ENCODE measurements at places on chromosomes 6 and 20.

- no peak for DNase-seq
Measured at GRCh38 chr6:38051819-38052434, 232.4 kb downstream of the ZFAND3 start.

DNA sequence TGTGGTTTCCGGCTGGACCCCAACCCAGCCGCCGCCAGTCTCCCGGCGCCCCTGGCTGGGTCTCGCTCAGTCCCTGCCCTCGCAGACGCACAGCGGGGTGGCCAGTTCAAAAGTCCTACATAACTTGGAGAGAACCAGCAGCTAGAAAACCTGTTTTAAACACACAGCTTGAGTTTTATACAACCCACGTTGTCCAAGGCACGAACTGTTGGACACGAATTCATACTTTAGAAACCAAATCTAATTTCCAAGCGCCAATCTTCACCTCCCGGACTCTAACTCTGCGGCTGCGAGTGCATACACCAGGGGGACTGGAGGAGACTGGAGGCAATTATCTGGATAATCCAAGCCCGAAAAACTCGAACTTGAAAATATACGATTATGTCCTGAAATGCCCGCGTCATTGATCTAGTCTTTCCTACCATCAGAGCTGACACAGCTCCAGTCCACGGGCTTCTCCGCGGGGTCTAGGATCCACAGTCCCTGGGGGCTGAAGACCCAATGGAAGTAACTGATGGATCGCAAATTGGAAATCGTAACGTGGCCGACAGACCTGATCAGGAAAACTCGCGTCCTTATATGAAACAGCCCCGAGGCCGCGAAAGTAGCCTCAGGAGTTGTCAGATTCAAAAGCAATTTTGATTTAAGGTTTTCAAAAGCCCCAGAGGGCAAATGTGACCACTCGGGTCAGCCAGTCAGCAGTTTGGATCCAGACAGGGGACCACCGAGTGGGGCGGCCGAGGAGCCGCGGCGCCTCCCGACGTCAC is 843 bp upstream of the HEY2 start:
- no peak for DNase-seq

DNA sequence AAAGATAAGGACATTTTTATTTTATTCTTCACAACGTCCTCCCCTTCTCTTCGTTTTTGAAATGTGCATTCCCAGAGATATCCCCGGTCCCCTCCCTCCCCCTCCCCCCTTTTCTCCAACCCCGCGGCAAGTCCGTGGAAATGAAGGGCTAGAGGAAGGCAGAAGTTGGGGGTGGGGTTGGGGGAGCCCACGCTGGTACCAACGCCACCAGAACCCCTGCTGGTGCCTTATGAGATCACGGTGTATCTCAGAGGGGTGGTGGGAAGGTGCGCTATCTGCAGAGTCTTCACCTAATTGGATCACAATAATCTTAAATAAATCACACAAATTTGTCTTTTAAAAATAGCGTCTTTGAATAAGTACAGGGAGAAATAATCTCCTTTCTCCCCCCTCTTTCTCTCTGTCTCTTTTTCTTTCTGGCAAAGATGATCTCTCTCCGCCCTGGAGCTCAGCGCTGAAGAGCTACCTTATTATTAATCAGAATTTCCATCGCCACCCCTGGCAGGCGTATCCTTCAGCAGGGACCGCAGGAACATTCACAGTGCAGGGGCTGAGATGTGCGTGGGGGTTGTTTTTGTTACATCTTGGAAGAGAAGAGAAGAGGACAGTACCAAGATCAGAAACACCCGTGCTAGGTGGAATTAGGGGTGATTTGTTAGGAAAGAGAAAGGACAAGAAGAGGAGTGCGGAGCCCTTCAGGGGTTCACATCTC is 915 bp downstream of the CLVS2 start:
- DNase-seq, result no peak

GRCh38 chr20:17169585-17170136 is 57.2 kb upstream of the PCSK2 start:
- no peak for DNase-seq

DNA sequence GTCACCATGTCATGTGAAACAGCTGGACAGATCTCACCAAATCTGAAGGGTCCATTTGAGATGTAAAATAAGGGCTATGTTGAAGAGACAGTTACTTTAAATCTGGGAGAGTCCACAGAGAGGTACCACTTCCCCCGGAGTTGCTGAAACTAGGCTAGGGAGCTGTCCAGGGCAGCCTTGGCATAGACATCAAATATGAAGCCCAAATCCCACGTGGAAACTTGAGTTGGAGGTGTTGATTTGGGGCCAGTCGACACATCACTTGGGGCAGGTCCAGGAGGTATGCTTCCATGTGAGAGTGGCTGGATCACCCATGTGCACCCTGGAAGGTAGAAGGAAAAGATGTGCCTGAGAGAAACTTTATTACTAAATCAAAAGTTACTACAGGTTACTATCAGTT is 12.0 kb upstream of the SERPINB9 start:
- no peak for DNase-seq

GRCh38 chr6:44012078-44012493 is 115.2 kb downstream of the MRPL14 start:
- no peak for DNase-seq

DNA sequence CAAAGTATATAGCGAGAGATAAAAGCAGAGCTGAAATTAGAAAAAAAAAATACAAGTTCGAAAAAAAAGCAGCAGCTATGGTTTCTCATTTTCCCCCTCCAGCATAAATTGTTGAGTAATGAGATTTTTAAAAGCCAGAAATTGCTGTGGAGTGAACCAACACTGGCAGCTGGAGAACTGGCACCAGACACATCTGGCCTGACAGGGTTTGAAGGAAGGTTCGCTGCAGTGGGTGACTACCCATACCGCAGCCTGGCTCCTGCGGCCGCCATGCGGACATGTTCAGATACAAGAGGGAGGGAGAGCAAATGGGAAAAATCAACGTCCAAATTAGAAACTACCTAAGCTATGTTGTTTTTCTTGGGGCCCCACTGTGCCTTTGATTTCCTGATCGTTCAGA is 3.3 kb downstream of the APCDD1L start:
- no peak for DNase-seq

DNA sequence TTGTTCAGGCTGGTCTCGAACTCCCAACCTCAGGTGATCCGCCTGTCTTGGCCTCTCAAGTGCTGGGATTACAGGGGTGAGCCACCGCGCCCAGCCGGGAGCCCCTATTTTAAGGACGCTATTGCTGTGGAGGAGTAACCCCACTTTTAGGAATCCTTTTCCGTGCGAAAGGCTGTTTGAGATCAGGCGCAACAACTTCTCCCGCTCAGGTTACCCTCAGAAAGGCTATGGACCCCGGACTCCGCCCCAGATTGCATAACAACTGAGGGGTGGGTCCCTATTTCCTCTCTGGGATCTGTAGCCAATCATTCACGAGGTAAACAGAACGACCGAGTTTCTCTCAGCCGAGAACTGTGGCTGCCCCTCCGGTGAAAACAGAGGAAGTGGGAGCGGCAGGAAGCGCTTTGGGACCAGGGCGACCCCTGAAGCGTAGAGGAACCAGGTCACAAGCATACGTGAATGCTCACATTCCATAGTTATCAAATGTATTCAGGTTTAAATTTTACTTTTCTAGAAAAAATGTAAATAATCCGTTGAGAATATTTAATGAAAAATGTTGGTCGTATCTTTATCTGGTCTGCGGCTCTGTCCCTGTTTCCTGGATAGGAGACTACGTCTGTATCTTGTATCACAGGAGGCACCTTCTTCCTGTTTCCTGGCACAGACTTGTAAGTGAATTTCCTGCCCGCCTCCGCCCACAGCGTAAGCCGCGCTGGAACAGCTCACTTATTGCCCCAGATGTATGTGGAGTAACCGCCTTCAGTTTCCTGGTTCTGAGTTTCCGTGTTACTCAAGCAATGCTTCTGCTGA is 26.8 kb downstream of the HLA-E start:
- peak; percentile 98 for DNase-seq

DNA sequence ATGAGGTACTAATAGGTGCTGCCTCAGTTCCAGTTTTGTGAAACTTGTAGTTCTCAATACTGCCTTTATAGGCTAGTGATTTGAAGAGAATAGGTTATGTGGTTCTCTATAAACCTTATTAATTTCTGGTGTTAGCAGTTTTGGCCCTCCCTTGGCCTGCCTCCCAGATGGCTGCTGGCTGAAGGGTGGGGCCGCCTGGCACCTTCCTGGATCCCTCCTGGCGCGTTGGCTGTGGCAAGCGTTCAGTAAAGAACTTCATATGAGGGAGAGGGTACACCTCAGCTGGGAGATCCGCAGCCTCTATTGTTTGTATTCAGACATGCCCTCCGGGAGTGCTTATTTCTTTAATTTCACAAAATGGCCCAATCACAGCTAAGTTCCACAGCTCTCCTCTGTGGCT is 51.9 kb downstream of the FAM120B start:
- no peak for DNase-seq

DNA sequence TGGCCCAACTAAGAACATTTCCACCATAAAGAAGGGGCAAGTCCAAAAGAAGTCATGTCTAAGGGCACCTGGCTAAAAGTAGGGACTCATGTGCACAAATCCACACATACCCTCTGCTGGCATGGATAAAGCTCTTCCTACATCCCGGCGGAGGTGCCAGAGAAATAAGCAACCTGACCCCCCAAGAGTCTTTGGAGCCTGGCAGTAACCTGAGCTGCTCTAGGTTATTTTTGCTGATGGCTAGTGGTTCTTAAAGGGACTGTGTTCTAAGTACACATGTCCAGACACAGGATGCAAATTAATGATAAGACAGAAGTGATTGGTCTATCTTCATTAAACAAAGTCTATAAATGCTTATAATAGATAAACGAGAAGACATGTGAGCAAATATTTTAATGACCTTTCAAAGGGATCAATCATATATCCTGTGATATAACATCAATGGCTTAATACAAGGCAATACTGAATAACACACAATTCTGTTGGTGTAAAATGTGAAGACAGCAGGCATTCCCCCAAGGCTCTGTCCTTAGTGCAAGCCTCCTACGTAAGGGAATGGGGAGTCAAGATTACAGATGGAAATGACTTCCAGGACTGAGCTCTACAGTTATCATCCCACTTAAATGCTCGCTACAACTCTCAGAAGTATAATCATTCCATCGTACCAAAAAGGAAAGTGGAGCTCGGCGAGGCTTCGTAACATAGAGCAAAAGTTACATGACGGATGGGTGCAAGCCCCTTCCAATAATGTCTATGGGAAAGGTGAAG is 52.5 kb downstream of the HIVEP2 start:
- no peak for DNase-seq

- DNase-seq, result no peak
Measured at GRCh38 chr20:4170621-4171537, 155.5 kb upstream of the RNF24 start.

DNA sequence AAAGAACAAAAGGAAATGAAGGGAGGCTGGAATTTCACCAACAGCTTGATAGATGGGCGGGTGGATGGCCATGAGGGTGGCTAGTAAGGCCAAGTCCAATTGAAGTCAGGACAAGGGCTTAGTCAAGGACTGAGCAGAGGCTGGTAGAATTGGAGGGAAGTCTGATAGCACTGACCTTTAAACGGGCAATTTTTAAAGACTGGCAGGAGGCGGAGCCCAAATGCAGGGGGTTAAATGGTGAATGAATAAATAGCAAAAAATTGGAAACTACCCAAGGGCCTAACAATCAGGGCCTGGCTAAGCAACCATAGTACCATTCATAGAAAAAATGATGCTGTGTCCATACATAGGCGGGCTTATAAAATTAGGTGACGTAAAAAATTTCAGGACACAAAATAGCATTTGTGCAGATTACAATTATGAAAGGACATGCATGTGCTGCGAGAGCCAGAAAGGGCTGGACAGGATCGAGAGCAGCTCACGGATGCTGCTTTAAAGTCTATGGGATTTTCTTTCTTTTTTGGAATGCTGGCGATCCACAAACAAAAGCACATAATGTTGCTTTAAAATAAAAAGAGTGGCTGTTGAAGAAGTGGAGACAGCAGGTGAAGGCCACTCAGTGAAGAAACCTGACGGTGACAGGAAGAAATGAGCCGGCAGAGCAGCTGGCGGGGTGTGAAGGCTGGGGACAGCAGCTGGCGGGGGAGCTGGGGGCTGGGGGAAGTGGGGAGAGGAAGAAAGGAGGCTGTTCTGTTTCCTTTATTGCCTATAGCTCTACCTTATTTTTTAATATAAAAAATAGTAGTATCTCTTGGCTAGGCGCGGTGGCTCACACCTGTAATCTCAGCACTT is 42.8 kb upstream of the TAF8 start:
- DNase-seq, result no peak

DNA sequence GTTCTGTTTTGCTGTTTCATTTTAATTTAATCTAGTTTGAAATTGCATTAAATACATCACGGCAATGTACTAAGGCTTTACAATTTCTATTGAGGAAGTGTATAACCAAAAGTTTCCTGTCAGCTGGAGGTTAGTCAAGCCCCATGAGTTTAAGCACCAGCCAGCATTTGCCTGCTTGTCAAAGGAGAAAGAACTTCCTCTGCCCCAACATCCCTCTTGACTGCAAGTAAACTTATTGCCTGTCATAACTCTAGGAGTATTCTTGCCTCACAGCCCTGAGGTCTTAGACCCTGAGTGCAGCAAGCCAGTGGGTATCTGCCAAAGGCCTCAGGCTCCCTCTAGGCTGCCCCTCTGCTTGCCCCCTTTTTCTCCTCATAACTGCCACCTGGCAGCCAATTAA is 106.7 kb upstream of the INSM1 start:
- no peak for DNase-seq

- no peak for DNase-seq
Measured at GRCh38 chr6:53189554-53189953, 40.9 kb upstream of the GCM1 start.

DNA sequence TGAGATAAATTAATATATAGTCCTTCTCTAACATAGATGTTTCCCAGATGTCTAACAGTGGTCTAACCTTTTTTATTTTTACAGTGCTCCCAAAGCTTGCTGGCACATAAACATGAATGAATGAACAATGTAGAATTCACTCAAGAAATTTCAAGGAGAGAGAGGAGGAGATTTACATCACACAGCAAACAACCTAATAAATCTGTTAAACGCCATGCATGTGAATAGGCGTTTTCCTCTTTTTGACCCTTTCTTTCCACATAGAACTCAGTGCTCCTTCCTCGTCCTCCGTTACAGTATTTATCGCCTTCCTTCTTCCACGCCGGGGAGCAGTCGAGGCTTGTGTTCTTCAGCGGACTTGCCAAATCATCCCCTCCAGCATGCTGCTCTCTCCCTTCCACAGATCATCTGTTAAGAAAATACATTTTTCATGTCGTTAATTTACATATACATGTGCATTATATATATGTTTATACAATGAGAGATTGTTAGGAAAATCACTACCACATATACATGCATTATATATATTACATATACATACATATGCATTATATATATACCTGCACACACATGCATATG is 93.0 kb downstream of the SLC35B3 start:
- DNase-seq, result no peak
